ENCODE measurements at places on chromosomes 4 and X. TPM values are rescaled to one million over a fixed set of nuclear protein-coding genes. Genes with fewer than 3 reads are reported as not detected.

GRCh38 chr4:153728660-153729059 is 31.2 kb downstream of the RNF175 start:
- no peak overlapping the region for H3K27ac ChIP-seq
- no peaks in the 10 kb centered on the region for H3K36me3 ChIP-seq
- no peak overlapping the region for H3K4me3 ChIP-seq
- H3K4me1 ChIP-seq: peaks cover 11% of the 10 kb centered on the region
- DNase-seq: no peak
- H3K27me3 ChIP-seq: no peaks in the 10 kb centered on the region

The RASL11B gene
- total RNA-seq: 0.64 TPM

The RNF175 gene
- 0.36 TPM for total RNA-seq

The HUWE1 gene
- total RNA-seq: 270 TPM

The HEPH gene
- 106 TPM for total RNA-seq

The CLGN gene
- 21.6 TPM for total RNA-seq

- no peak overlapping the region for H3K4me3 ChIP-seq
- no peaks in the 10 kb centered on the region for H3K4me1 ChIP-seq
- DNase-seq: no peak
- H3K27ac ChIP-seq: no peak overlapping the region
Observed at GRCh38 chr4:184756399-184756798, 22.5 kb upstream of the CENPU start.

The IGFBP7 gene
- 7.6 TPM for total RNA-seq

The SLC16A2 gene
- 32.4 TPM for total RNA-seq

The PIM2 gene
- total RNA-seq: 7.0 TPM

The FRAS1 gene
- total RNA-seq: 51.7 TPM

- no peak for DNase-seq
- no peak overlapping the region for H3K4me3 ChIP-seq
- no peaks in the 10 kb centered on the region for H3K27me3 ChIP-seq
- no peak overlapping the region for H3K27ac ChIP-seq
Observed at GRCh38 chrX:53630261-53630660, 56.3 kb downstream of the HUWE1 start.

GRCh38 chr4:153110739-153111138 is 93.5 kb upstream of the TRIM2 start:
- no peak for DNase-seq
- H3K4me1 ChIP-seq: no peaks in the 10 kb centered on the region

DNA sequence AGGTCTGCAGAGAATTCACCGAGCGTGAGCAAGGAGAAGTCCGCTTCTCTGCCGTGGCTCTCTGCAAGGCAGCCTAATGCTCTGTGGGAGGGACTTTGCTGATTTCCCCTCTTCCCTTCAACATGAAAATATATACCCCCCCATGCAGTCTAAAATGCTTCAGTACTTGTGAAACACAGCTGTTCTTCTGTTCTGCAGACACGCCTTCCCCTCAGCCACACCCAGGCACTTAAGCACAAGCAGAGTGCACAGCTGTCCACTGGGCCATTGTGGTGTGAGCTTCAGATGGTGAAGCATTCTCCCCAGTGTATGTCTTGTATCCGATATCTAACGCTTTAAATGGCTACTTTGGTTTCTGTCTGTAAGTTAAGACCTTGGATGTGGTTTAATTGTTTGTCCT is 11.3 kb downstream of the UCHL1 start:
- no peak overlapping the region for H3K4me3 ChIP-seq
- peaks cover 7% of the 10 kb centered on the region for H3K4me1 ChIP-seq
- peaks cover 3% of the 10 kb centered on the region for H3K27me3 ChIP-seq

DNA sequence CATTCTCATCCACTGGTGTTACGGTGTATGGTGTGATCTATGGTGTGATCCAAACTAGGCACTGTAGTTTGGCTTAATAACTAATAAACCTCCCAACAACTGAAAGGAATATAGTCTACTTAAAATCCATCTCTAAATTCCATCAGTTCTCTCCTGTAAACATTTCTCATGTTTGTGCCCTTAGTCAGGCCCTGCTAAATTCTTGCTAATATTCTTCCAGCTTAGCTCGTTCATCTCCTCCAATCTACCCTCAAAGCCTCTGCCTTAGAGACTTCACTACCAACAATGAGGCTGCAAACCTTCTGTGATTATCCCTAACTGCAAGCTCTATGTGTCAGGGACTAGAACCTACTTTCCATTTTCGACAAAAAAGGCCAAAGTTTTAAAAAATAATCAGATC is 28.1 kb downstream of the ZAR1 start:
- H3K4me1 ChIP-seq: no peaks in the 10 kb centered on the region
- peaks cover 54% of the 10 kb centered on the region for H3K36me3 ChIP-seq
- no peak for DNase-seq
- peak overlapping the region; percentile 32 for H3K4me3 ChIP-seq
- H3K27me3 ChIP-seq: peaks cover 3% of the 10 kb centered on the region

The NXF2B gene
- 1.5 TPM for total RNA-seq

The ADAMTS3 gene
- 7.4 TPM for total RNA-seq

The F8A1 gene
- total RNA-seq: 24.4 TPM

GRCh38 chr4:150367326-150367725 is 214.6 kb upstream of the MAB21L2 start:
- no peaks in the 10 kb centered on the region for H3K4me1 ChIP-seq
- DNase-seq: no peak
- no peak overlapping the region for H3K27ac ChIP-seq
- no peaks in the 10 kb centered on the region for H3K27me3 ChIP-seq
- H3K36me3 ChIP-seq: no peaks in the 10 kb centered on the region

DNA sequence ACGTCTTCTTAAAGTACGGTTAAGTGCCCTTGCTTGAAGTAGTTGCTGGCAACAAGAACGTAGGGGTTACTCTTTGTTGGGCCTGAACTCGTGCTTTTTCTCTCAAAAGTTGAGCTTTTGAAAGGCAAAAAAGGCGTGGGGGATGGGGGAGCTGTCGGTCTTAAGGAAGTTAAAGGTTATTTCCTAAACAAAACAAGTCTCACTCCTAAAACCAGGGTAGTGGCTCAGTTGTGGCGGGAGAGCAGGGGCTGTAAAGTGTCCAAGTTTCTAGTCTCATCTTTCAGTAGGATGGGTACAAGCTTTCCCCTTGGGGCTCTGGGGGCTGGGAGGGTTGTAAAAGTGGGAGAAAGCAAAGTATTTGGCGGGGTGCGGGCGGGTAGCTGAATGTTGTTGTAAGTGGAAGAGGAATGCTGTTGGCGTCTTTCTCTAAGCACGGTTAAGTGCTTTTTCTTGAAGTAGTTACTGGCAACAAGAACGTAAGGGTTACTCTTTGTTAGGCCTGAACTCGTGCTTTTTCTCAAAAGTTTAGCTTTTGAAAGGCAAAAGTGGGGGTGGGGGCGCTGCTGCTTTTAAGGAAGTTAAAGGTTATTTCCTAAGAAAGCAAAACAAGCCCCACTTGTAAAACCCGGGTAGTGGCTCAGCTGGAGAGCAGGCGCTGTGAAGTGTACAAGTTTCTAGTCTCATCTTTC is 904 bp upstream of the WDR1 start:
- peaks cover 38% of the 10 kb centered on the region for H3K27me3 ChIP-seq
- no peak for DNase-seq
- peaks cover 39% of the 10 kb centered on the region for H3K36me3 ChIP-seq
- peaks cover 55% of the 10 kb centered on the region for H3K4me1 ChIP-seq
- peak overlapping the region; percentile 91 for H3K4me3 ChIP-seq

DNA sequence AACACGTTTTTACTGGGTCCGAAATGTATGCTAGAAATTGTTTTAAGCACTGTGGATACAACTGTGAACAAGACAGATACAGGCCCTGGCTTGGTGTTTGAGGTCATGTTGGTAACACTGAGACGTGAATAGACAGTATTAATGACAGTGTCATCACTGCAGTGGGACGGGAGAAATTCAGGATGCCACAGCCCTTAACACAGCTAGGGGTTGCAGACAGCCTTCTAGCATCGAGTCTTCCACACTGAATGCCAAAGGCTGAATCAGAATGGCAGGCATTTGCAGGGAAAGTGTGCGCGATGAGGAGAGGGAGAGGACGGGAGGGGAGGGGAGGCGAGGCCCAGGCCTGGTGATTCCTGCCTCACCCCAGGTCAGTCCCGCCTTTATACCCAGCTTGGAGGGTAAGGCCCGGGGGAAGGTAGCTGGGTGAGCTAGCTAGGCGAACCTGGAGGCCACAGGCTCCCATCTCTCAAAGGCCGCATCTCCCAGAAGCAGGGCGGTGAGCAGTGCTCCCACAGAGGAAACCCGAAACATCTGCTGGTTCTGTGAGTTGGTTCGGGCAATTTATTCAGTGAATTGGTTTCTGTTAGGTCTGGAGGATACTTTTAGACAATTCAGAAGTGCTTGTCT is 44.1 kb upstream of the CLDN24 start:
- peaks cover 5% of the 10 kb centered on the region for H3K36me3 ChIP-seq
- peaks cover 14% of the 10 kb centered on the region for H3K27me3 ChIP-seq
- H3K27ac ChIP-seq: no peak overlapping the region
- DNase-seq: no peak
- peaks cover 26% of the 10 kb centered on the region for H3K4me1 ChIP-seq
- no peak overlapping the region for H3K4me3 ChIP-seq

DNA sequence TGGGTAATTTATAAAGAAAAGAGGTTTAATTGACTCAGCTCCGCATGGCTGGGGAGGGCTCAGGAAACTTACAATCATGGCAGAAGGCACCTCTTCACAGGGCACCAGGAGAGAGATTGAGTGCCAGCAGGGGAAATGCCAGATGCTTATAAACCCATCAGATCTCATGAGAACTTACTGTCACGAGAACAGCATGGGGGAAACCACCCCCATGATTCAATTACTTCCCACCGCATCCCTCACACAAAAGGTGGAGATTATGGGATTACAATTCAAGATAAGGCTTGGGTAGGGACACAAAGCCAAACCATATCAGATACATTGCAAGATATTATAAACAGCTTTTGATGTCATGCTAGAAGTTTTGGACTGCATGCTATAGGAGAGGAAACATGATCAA is 204.3 kb downstream of the VEGFC start:
- no peaks in the 10 kb centered on the region for H3K4me1 ChIP-seq
- H3K27me3 ChIP-seq: no peaks in the 10 kb centered on the region
- H3K36me3 ChIP-seq: no peaks in the 10 kb centered on the region
- H3K27ac ChIP-seq: no peak overlapping the region

- H3K27me3 ChIP-seq: peaks cover 1% of the 10 kb centered on the region
- no peak overlapping the region for H3K27ac ChIP-seq
- peak; percentile 71 for DNase-seq
- no peaks in the 10 kb centered on the region for H3K36me3 ChIP-seq
Observed at GRCh38 chr4:152045807-152046571, 285.2 kb upstream of the GATB start.

The CXCL6 gene
- 0.15 TPM for total RNA-seq

The CCKAR gene
- not detected for total RNA-seq

GRCh38 chr4:62226082-62226481 is 1026.0 kb downstream of the ADGRL3 start:
- DNase-seq: no peak
- H3K27me3 ChIP-seq: no peaks in the 10 kb centered on the region
- peaks cover 5% of the 10 kb centered on the region for H3K4me1 ChIP-seq
- no peak overlapping the region for H3K4me3 ChIP-seq

The H2BW2 gene
- not detected for total RNA-seq

GRCh38 chr4:122701965-122702364 is 30.5 kb upstream of the BBS12 start:
- peaks cover 3% of the 10 kb centered on the region for H3K4me1 ChIP-seq
- no peaks in the 10 kb centered on the region for H3K27me3 ChIP-seq
- no peaks in the 10 kb centered on the region for H3K36me3 ChIP-seq
- DNase-seq: no peak

DNA sequence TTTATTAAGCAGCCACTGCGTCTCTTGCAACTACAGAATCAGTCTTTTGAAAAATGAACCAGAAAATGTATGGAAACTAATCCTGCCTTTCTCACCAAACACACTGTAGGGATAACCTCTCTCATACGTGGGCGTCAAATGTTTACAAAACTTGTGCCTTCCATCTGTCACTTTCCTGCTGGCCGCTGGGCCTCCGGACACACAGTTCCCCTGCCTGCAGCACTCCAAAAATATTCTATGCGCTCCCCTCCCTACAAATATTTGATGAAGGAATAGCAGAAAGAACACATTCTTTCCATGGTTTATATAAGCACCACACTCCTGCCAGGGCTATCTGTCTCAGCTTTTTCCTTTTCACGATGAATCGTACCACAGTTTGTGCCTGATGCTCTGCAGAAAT is 14.9 kb upstream of the CYTL1 start:
- no peak overlapping the region for H3K4me3 ChIP-seq
- H3K27me3 ChIP-seq: peaks cover 4% of the 10 kb centered on the region
- DNase-seq: no peak
- H3K36me3 ChIP-seq: no peaks in the 10 kb centered on the region

GRCh38 chr4:159542296-159542695 is 439.4 kb downstream of the RAPGEF2 start:
- no peak overlapping the region for H3K4me3 ChIP-seq
- no peaks in the 10 kb centered on the region for H3K36me3 ChIP-seq
- H3K27ac ChIP-seq: no peak overlapping the region

The NLGN4X gene
- total RNA-seq: 51.3 TPM

The EDA2R gene
- total RNA-seq: 13.0 TPM

- DNase-seq: no peak
- H3K27ac ChIP-seq: no peak overlapping the region
- H3K36me3 ChIP-seq: peaks cover 16% of the 10 kb centered on the region
- no peak overlapping the region for H3K4me3 ChIP-seq
- H3K4me1 ChIP-seq: peaks cover 15% of the 10 kb centered on the region
Observed at GRCh38 chr4:40216622-40217366, 20.0 kb downstream of the RHOH start.

The OTUD5 gene
- total RNA-seq: 48.8 TPM

DNA sequence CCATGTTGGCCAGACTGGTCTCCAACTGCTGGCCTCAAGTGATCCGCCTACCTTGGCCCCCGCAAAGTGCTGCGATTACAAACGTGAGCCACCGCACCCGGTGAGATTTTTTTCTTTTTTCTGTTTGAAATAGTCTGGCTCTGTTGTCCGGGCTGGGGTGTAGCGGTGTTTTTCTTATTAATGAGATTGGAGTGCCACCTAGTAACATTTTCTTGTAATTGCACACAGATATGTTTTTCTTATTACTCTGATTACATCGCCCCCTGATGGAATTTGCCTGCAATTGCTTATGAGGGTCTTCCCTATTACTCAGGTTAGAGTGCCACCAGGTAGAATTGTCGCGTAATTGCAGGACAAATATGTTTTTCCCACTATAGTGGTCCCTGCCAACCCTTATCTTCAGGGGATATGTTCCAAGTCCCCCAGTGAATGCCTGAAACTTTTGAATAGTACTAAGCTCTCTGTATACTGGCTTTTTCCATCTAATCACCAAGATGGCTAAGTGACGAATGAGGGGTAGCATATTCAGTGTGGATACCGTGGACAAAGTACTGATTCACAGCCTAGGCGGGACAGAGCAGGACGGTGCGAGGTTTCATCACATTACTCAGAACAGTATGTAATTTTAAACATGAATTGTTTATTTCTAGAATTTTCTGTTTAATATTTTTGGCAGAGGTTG is 8.6 kb upstream of the PDHA1 start:
- H3K4me1 ChIP-seq: no peaks in the 10 kb centered on the region
- DNase-seq: peak; percentile 4
- H3K36me3 ChIP-seq: no peaks in the 10 kb centered on the region

The PLP1 gene
- total RNA-seq: 9.6 TPM

GRCh38 chr4:94912606-94913005 is 154.9 kb downstream of the BMPR1B start:
- H3K4me1 ChIP-seq: peaks cover 6% of the 10 kb centered on the region
- H3K27me3 ChIP-seq: no peaks in the 10 kb centered on the region
- no peak overlapping the region for H3K27ac ChIP-seq
- H3K36me3 ChIP-seq: peaks cover 7% of the 10 kb centered on the region
- no peak for DNase-seq
- no peak overlapping the region for H3K4me3 ChIP-seq

The BBS7 gene
- 20.4 TPM for total RNA-seq

The DAPP1 gene
- total RNA-seq: not detected
